Occipital lobe (tissue), 3 donors: ENCODE measurements at places on chromosomes 5 and 9. TPM values are rescaled to one million over a fixed set of nuclear protein-coding genes. Genes with fewer than 3 reads are reported as not detected.

DNA sequence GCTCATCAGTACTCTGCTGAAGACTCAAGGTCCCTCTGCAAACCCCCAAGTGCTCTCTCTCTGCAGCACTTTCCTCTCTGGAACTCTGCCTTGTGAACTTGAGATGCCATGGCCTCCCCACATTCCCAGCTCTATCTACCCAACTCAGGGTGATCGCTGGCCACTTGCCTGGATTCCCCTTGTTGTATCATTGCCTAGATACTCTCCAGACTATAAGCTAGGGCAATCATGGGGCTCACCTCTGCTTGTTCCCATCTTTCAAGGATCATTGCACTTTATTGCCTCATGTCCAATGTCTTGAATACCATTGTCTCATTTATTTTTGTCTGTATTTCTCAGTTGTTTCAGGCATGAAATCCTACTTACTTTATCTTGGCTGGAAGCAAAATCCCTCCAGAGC, 144.1 kb downstream of the PLPPR1 start:
- DNase-seq: no peak

DNA sequence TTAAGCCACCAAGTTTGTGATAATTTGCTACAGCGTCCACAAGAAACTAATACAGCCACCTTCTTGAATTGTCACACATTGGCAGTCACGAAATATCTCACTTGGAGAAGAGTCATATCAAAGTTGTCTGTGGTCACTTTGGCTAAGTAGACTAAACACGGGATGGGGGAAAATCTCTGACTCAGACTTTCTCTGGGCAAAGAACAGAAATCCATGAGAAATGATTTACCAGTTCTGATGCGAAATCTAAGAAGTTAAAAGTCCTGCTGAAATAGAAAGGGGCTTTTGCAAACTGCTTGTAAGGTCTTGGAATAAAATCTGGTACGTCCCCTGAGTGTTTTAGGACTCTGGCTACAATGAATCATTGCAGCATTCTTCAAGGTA, 158.4 kb downstream of the COL23A1 start:
- no peak for DNase-seq

- no peak for DNase-seq
Observed at GRCh38 chr9:4964540-4964939, 20.5 kb upstream of the JAK2 start.

- DNase-seq: no peak
Observed at GRCh38 chr9:134360897-134361296, 34.6 kb downstream of the RXRA start.

DNA sequence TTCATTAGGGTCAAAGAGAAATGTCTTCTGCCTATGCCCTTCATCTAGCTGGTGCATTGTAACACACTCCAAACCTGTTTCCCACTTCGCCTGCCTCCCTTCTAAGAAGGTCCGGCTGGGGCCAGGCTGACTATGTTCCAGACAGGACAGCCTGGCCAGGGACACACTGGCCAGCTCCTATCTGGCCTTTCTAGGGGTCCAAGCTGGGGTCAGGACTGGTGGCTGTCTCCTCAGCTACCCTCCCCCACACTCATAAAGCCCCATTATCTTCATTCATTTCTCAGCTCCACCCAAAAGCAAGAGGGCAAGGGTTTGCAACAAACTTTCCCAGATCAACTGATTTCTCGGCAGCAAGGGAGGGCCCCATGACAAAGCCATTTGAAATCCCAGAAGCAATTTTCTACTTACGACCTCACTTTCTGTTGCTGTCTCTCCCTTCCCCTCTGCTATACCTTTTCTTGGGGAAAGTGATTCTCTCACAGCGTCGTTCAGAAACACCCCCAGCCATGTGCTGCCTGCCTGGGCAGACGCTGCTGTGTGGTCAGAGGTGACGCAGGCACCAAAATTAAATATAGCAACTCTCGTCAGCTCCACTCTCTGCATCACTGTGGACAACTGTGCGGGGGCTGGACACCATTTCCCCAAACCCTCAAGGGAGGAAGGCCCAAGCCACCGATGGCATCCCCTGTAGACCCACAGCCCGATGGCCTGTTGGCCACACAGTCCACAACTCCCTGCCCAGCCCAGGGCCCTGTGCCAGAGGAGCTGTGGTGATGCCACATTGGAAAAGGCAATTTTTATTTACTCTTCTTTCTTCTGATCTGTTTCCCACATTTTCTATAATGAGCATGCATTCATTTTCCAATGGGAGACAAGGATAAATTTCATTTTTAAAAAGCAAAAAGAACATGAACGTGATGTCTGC, 6.1 kb downstream of the IL13 start:
- no peak for DNase-seq

Gene C5orf52
- not detected for total RNA-seq

DNA sequence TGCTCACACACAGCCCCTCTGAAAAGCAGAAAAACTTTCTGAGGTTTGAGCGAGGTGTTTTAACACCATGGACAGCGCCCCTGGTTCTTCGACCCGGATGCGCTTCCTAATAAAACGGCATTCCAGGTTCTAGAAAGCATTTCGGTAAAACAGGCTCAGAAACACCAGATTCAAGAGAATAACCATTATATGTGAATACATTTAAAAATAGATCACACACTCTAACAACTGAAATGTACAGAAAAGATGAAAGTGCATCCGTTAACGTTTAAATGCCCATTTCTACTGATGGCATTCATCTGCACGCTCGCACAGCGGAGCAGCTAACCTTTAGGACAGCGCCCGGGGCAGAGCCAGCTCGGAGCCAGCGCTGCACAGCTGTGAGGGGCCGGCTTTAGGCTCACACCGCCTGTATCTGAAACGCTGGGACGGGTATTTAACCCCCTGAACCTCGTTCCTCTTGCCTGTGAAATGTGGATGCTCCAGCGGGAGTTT, 26.3 kb upstream of the TENT4A start:
- no peak for DNase-seq
